ENCODE measurements at places on chromosomes 13 and 19.

- DNase-seq: peak; percentile 85
Measured at GRCh38 chr13:44273991-44274770, 99.4 kb upstream of the SERP2 start.

GRCh38 chr19:47036097-47036651, 12.2 kb downstream of the TMEM160 start:
- no peak for DNase-seq

DNA sequence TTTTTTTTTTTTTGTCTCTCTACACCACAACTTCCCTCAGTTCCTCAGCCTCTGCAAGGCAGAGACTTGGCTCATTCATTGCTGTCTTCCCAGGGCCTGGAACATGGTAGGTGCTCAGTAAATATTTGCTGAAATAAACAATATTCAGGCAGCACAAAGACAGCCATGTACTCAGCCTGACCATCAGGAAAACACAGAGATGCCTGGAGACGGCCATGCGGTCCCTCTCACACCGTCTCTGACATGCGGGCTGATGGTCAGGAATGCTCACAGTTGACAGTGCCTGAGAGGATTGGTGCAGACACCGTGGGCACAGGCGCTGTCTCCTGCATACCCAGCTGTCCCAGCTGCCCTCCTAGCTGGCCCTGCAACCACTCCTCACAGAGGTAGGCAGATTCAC, 924 bp downstream of the PRAM1 start:
- no peak for DNase-seq

GRCh38 chr19:9205501-9206113, 13.8 kb downstream of the OR7D4 start:
- DNase-seq: peak; percentile 56

DNA sequence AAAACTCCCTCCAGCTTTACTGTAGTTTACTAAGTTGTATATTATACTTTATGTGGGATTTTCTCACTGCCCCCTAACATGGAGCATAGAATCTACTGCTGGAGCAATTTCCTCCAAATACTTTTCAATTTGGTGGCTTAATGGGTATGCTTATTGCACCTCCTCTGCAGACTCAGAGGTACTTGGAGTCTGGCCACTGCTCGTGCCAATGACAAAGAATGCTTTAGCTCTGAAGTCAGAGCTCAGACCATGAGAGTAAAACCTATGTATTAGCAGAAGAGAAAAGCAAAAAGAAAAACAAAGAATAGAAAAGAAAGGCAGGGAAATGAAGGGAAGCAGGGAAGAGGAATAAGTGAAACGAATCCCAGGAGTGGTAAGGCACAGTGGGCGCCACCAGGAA, 71.9 kb downstream of the SUCLA2 start:
- no peak for DNase-seq

- no peak for DNase-seq
Measured at GRCh38 chr13:45102136-45102507, 18.2 kb upstream of the GTF2F2 start.

All from naive thymus-derived CD4-positive, alpha-beta T cell (primary cell).